ENCODE measurements at places on chromosomes 12 and 14. TPM values are rescaled to one million over a fixed set of nuclear protein-coding genes. Genes with fewer than 3 reads are reported as not detected.

Gene FGF6
- total RNA-seq, result not detected

Gene TSPAN11
- 0.27 TPM for total RNA-seq

Gene DPPA3
- 4.6 TPM for total RNA-seq

Gene DEGS2
- total RNA-seq, result 0.18 TPM

Gene AKAP3
- total RNA-seq, result 0.69 TPM

Gene ABCC9
- 0.42 TPM for total RNA-seq

GRCh38 chr12:24904871-24905270, 44.0 kb downstream of the BCAT1 start:
- DNase-seq, result no peak
- peaks cover 5% of the 10 kb centered on the region for H3K36me3 ChIP-seq
- H3K27me3 ChIP-seq, result peaks cover 27% of the 10 kb centered on the region

- H3K4me3 ChIP-seq, result no peak overlapping the region
- H3K4me1 ChIP-seq, result no peaks in the 10 kb centered on the region
- no peaks in the 10 kb centered on the region for H3K36me3 ChIP-seq
Measured at GRCh38 chr12:124036657-124037109, 63.7 kb downstream of the ZNF664 start.

- no peak overlapping the region for H3K27ac ChIP-seq
- no peaks in the 10 kb centered on the region for H3K36me3 ChIP-seq
- DNase-seq, result no peak
- H3K4me1 ChIP-seq, result no peaks in the 10 kb centered on the region
- peaks cover 37% of the 10 kb centered on the region for H3K27me3 ChIP-seq
Measured at GRCh38 chr12:72365151-72365550, 93.0 kb downstream of the TRHDE start.

DNA sequence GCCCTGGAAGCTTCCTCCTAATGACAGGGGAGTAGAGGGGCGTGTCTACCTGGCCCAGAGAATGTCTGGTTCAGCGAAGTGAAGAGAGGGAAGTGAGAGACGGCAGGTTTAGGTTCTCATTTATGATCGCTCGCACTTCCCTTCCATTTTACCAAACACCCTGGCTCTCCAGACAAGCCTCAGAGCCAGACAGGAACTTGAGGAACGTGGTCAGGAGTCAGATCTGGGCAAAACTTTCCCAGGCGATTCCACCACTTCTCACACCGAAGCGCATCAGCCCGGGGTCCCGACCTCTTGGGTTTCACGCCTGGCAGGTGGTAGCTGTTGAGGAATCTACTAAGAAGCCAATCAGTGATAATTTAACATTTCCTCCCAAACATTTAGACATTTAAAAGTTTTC, 21.3 kb downstream of the ACTN1 start:
- no peak overlapping the region for H3K4me3 ChIP-seq
- H3K36me3 ChIP-seq, result peaks cover 65% of the 10 kb centered on the region
- H3K27me3 ChIP-seq, result no peaks in the 10 kb centered on the region
- H3K4me1 ChIP-seq, result peaks cover 7% of the 10 kb centered on the region
- H3K27ac ChIP-seq, result no peak overlapping the region

DNA sequence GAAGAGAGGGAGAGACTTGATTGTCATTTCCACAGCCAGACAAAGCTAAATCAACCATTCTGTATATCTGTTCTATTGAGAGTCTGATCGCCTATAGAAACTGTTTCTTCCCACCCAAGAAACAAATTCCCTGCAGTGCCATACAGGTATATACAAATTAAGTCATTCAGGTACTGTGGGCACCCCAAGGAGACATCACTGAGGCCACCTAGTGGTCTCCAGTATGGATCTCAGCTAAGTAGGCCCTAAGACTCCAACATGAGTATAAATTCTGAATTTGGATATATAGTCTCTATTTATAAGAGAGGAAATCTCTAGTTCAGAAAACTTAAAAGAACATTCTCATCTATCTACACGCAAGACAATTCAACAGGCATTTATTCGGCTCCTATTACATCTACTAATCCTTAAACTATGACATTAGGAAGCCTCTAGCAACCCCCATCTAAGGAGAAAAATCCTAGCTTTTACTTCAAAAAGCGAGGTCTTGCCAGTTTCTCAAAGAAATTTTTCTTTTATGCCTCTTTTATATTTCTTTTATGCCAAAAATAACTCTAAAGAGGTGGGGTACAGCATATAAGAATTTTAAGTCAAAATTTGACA, 62.6 kb downstream of the DCAF5 start:
- peak; percentile 65 for DNase-seq
- no peaks in the 10 kb centered on the region for H3K27me3 ChIP-seq
- peaks cover 18% of the 10 kb centered on the region for H3K4me1 ChIP-seq
- no peak overlapping the region for H3K27ac ChIP-seq
- H3K4me3 ChIP-seq, result no peak overlapping the region

DNA sequence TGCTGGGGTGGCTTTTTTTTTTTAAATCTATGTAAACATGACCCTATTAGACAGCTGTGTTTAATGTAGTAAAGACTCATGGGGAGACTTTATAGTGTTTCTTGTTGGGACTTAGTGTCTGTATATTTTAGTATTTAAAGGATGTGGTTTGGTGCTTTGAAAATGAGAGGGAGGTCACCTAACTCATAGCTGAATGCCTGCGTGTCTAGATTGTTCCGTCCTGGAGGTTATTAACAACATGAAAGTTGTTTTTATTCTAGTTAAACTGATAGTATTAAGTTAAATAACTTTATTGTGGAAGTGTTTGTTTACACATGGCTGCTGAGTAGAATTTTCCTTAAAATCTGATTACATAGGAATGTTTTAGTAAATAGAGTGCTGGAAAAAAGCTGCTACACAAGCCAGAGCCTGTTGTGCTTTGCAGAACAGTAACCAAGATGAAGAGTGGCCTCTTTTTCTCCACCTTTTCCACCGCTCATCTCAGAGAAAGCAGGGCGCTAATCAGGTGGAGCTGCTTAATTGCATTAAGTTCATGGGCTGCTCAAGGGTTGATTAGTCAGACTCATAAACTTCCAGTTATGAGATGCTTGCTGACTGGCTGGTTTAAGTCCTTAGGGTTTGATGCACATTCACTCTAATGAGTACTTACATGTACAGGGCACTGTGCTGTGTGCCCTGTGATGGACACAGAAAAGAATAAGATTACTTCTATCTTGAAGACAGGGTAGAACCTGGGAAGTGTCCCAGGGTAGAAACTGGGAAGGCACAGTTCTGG, 62.7 kb downstream of the FBXO34 start:
- H3K4me1 ChIP-seq, result peaks cover 20% of the 10 kb centered on the region
- no peak for DNase-seq
- H3K27ac ChIP-seq, result no peak overlapping the region

- peaks cover 19% of the 10 kb centered on the region for H3K36me3 ChIP-seq
- peaks cover 21% of the 10 kb centered on the region for H3K4me1 ChIP-seq
- H3K27me3 ChIP-seq, result no peaks in the 10 kb centered on the region
- no peak within 1 kb of the TSS for H3K27ac ChIP-seq
- no peak for DNase-seq
Measured at GRCh38 chr12:121793440-121793837, at the start of gene RHOF. Gene RHOF, minus strand, starts transcription at chr12:121793688. Its CDS starts 55 bp downstream, at chr12:121793633.

- no peaks in the 10 kb centered on the region for H3K27me3 ChIP-seq
- no peaks in the 10 kb centered on the region for H3K36me3 ChIP-seq
- H3K27ac ChIP-seq, result no peak overlapping the region
Measured at GRCh38 chr12:93098077-93098476, 169.0 kb upstream of the EEA1 start.

- DNase-seq, result peak; percentile 85
- H3K27me3 ChIP-seq, result peaks cover 100% of the 10 kb centered on the region
- no peaks in the 10 kb centered on the region for H3K36me3 ChIP-seq
- no peak overlapping the region for H3K4me3 ChIP-seq
- H3K27ac ChIP-seq, result no peak overlapping the region
- peaks cover 7% of the 10 kb centered on the region for H3K4me1 ChIP-seq
Measured at GRCh38 chr14:36505892-36506731, 13.9 kb downstream of the NKX2-1 start.

DNA sequence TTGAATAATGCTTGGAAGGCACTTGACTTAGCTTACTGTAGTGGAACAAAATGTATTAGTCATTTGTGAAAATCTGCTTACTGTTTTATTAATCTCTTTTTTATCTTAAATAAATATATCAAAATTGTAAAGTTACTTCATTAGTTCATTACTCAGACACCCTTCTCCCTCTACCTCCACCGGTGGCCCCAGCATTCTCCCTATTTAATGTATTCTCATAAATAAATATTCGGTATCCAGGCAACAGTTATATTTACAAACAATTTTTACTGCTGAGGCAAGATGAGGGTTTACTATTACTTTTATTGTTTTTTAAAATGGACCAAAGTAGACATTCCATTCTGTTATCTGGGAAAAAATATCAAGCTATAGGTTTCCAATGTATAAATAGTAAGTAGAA, 19.6 kb upstream of the ALX1 start:
- DNase-seq, result no peak
- no peak overlapping the region for H3K4me3 ChIP-seq
- no peak overlapping the region for H3K27ac ChIP-seq
- H3K4me1 ChIP-seq, result no peaks in the 10 kb centered on the region
- no peaks in the 10 kb centered on the region for H3K27me3 ChIP-seq

DNA sequence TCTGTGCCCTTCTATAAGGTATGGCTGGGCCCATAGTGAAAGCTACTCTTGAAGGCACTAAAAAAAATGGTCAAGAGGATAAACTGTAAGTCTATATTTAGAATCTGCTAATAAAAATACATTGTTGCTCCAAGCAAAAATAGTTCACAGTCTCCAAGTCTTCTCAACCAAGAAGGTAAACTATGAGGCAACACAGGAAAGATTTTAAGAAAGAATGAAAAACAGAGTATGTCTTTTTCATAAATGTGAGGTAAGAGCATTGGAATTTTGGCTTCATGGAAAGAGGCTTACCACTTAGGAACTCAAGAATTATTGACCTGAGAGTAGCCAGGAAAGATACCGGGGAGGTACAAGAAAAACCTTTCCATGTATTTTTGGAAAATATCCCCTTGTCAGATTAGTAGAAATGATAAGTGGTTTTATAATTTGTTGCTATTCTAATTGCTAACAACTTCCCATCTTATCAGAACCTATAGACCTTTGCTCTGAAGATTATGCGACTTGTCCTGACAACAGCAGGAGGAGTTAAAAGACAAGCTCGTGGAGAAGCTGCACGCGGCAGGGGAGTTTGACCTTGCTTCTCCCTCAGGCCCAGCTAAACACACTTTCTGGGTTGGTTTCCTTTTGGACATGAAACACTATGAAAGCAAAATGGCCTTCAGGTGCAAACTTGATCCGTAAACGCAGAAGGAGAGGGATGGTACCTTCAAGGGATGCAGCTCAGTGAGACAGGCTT, 238.1 kb downstream of the FOXN3 start:
- no peak overlapping the region for H3K4me3 ChIP-seq
- H3K27me3 ChIP-seq, result no peaks in the 10 kb centered on the region
- no peak for DNase-seq
- peaks cover 11% of the 10 kb centered on the region for H3K4me1 ChIP-seq
- no peak overlapping the region for H3K27ac ChIP-seq

DNA sequence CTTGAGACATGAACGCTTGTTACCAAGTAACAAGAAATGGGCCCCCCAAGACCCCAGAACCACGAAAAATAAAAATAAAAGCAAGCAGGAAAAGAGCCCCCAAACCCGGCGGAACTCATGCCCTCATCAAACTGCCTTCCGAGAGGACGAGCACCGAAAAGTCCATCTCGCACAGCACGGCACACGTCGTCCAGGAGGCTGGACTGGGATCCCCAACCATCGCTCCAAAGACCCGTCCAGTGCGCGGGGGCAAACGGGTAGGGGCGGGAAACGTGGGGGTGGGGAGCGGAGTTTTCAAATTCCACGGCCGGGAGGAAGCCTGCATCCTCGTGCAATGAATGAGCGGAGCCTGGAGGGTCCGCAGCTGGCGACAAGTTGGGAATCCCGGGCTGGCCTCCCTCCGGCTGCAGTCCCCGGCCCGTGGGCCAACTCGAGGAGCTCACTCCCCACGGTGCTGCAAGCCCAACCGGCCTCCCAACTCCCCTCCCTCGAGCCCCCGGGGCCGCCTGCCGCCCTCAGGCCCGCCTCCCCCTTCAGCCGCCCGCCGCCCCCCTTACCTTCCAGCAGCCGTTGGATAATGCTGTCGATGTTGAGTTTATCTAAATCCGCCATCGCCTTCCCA, 484 bp downstream of the PPP1CC start:
- peak overlapping the region; percentile 97 for H3K4me3 ChIP-seq
- H3K27ac ChIP-seq, result peak overlapping the region; percentile 91
- H3K36me3 ChIP-seq, result peaks cover 17% of the 10 kb centered on the region

DNA sequence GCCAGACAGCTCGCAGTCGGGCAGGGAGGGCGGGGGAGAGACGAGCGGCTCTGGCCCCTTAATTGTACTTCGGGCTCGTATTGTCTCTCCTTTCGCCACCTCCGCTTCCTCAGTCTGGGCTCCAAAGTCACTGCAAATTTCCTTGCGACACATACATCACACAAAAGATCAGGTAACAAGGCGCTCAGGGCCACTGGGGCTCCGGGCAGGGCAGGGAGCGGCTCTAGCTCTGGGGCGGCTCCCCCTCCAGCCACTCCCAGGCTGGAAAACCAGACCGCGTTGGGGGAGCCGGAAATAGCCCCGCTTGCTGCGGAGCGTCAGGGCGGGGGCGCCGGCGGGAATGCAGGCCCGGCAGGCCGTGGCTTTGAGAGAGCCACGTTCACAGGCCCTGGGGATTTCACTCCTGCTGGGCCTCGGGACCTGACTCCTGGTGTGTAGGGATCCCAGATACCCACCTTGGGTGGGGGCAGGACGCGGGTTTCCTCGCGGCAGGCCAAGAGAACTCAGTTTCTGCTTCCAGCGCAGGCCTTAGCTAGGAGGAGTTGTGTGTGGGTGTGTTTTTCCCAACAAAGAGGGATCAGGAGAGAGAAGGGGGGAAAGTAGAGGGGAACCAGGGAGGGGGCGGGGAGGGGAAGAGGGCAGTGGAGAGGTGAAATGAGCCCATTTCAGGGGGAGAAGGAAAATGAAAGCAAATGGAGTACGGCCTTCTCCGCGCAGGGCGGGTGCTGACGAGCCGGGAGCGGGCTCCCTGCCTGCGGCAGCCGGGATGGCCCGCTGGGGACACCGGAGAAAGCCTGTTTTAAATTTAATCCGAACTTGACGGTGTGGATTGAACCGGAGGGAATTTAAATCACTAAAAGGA, 4.4 kb upstream of the HOXC9 start:
- no peaks in the 10 kb centered on the region for H3K36me3 ChIP-seq
- H3K27ac ChIP-seq, result no peak overlapping the region
- no peak overlapping the region for H3K4me3 ChIP-seq
- H3K27me3 ChIP-seq, result peaks cover 100% of the 10 kb centered on the region
- H3K4me1 ChIP-seq, result no peaks in the 10 kb centered on the region

GRCh38 chr14:86838363-86838762, 1154.6 kb downstream of the GALC start:
- no peak for DNase-seq
- H3K27me3 ChIP-seq, result no peaks in the 10 kb centered on the region
- peaks cover 14% of the 10 kb centered on the region for H3K4me1 ChIP-seq
- no peak overlapping the region for H3K27ac ChIP-seq

DNA sequence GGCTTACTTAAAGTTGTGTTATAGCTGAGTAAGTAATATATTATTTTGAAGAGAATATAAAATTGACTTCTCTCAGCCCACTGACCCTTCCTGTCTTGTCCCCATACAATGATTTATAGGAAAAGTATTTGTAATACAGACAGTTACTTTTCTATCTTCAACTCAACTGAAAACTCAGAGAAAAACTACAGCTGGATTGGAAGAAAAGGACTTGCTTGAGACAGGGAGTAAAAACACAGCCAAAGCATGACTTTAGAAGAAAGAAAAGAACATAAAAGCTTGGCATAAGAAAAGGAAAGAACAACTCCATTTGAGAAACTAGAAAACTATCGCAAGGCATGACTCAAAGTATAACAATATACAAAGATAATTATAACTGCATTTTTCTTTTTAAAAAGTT, 57.5 kb downstream of the MSRB3 start:
- H3K27ac ChIP-seq, result no peak overlapping the region
- DNase-seq, result no peak
- no peaks in the 10 kb centered on the region for H3K36me3 ChIP-seq
- H3K27me3 ChIP-seq, result no peaks in the 10 kb centered on the region
- H3K4me1 ChIP-seq, result no peaks in the 10 kb centered on the region
